ENCODE measurements at places on chromosomes 16 and 17.
A peak's percentile ranks its signal among the peaks of the same experiment; 100 is the strongest.

GRCh38 chr17:61002316-61002736, 324.7 kb downstream of the BCAS3 start:
- DNase-seq = no peak

DNA sequence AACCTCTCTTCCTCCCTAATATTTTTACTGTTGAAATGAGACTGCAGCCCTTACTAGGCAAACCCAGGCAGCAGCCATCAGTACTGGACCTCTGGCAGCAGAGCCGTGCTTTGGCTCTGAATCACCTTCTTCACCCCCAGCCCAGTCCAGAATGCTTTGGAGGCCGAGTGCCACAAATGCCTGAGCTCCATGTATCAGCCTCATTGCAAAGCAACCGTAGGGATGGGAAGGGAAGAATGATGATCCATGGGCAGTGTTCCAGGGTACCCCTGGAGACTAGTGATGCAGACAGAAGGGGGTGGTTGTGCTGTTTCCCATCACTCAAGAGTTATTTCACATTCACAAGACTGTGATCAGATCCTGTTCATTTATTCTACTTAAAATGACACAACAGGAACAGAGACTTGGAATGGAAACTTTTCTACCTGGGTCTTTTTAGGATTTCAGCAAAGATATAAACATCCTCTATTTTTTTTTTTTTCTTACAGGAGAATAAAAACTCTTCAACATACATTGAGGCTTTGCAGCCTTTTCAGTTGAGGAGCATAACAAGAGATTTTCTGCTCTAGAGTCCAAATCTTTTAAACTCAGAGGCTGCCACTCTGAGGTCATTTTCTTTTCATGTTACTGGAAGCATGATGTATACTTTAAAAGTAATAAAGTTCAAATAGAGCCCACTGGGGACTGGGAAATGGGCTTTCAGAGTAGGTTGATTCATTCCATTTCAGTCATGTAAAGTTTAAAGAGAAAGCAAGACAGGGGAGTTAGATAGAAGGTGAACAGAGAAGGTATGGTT, 138.3 kb downstream of the KCNJ2 start:
- DNase-seq = no peak

- no peak for DNase-seq
Measured at GRCh38 chr16:86027373-86028126, 128.6 kb downstream of the IRF8 start.

- no peak for DNase-seq
Measured at GRCh38 chr17:77666462-77666861, 292.0 kb upstream of the TNRC6C start.

- DNase-seq = no peak
Measured at GRCh38 chr17:49442041-49442440, 27.4 kb upstream of the PHB1 start.

- peak; percentile 40 for DNase-seq
Measured at GRCh38 chr17:80104321-80104955, 3.1 kb downstream of the GAA start.

GRCh38 chr16:64826374-64826773, 295.5 kb downstream of the CDH11 start:
- no peak for DNase-seq

DNA sequence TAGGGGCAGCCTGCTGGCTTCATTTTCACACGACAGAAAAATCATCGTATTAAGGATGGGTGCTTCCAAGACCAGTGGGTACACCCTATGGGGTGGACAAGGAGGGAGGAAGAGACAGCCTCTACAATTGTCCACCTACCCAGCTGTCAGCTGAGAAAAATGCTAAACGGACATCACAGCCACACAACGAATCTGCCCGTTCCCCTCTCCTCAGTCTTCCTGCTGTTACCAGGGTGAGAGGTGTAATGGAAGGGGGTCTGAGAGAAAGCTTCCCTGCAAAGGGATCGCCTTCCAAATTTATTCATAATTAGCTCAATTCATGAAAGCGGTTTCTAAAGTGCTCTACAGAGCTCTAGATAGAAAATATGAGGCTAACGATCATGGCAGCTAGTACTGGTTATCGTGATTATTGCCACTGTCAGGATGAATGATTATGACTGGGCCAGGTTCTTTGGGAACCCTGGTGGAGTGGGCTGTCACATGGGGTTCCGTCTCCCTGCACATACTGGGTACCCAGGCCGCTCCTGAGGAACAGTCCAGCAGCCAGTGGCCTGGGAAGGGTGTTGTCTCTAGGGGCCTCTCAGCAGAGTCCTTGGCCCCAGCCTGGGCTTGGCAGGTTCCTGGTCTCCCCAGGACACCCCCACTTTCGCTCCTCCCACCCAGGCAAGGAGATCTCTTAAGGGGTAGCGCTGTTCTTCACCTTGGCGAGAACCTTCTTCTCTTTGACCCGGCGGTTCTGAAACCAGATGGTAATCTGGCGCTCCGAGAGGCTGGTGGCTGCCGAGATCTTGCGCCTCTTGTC, 2.2 kb downstream of the HOXB13 start:
- DNase-seq = no peak

GRCh38 chr17:81339191-81339533, 44.1 kb upstream of the SLC38A10 start:
- DNase-seq = no peak

- DNase-seq = no peak
Measured at GRCh38 chr16:63426275-63426870, 1390.1 kb upstream of the CDH8 start.

GRCh38 chr16:19119564-19119963, 5.8 kb downstream of the ITPRIPL2 start:
- no peak for DNase-seq

DNA sequence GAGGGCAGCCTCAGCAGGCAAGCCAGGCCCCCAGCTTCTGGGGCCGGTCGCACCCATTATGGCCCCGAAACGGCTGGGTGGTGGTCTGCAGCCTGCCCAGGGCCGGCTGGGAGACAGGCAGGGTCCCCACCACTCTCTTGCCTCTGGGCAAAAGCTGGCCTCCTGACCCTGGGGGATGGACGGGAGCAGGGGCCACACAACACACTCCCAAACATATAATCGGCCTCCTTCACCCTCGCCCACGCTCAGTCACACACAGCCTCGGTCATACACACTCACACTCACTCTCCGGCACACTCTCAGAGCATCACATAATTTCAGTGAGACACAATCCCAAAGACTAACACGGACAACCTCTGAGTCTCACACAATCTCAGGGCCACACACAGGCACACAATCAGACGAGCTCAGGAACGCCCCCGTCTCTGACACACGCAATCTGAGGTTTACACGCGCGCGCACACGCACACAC, 589 bp downstream of the PEMT start:
- no peak for DNase-seq

DNA sequence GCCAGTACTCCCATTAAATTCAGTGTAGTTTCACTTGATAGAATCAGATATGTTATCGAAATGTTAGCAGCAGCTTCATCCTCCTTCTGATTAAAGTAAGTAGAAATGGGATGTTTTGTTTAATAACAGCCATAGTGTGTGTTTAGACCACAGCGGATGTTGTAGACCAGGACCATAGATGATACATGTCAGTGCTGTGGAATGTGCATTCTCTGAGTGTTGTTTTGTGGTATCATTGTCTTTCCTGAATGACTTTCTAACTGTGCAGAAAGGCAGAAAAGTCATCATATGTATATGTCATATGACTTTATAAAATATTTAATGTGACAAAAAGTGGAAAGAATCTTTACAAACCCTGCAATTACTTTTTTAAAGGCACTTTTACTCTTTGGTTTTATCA, 55.6 kb downstream of the CYLD start:
- DNase-seq = no peak

GRCh38 chr17:20122254-20122879, 113.2 kb downstream of the SPECC1 start:
- no peak for DNase-seq

- no peak for DNase-seq
Measured at GRCh38 chr16:63876103-63876502, 1245.8 kb downstream of the CDH11 start.

GRCh38 chr17:76956846-76957540, 88.8 kb downstream of the MGAT5B start:
- no peak for DNase-seq

GRCh38 chr16:56961851-56962281, at the start of gene CETP:
Gene CETP, plus strand, starts transcription at chr16:56961950. Its CDS starts 30 bp downstream, at chr16:56961980.
- DNase-seq = no peak

- no peak for DNase-seq
Measured at GRCh38 chr16:52384378-52384777, 162.6 kb downstream of the TOX3 start.

- no peak for DNase-seq
Measured at GRCh38 chr16:49833085-49833484, 22.8 kb downstream of the ZNF423 start.

GRCh38 chr16:77220427-77220826, 21.2 kb downstream of the SYCE1L start:
- DNase-seq = no peak

- DNase-seq = no peak
Measured at GRCh38 chr17:14302091-14302430, 1.2 kb downstream of the HS3ST3B1 start.

DNA sequence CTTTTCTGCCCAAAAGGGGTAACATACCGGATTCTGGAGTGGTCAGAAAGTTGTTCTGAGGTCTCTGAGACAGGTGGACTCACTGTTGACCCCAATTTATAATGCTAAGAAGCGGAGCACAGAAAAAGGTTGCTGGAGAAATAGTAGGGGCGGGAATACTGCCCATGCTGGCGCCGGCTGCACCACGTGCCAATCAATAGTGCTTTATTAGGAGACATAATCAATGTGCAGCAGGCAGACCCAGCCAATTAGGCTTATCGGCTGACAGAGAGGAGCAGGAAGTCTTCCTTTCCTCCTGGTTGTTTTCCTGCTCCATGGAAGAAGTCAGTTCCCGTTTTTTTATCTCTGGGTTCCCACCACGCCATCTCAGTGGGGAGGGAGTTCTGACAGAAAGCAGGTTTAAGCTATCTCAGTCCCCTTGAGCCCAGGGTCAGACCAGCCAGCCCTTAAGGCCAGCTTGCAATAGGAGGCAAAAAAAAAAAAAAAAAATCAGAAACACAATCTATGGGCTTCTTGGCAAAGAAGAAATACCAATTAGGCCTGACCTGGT, 68.2 kb upstream of the IRX6 start:
- DNase-seq = no peak

DNA sequence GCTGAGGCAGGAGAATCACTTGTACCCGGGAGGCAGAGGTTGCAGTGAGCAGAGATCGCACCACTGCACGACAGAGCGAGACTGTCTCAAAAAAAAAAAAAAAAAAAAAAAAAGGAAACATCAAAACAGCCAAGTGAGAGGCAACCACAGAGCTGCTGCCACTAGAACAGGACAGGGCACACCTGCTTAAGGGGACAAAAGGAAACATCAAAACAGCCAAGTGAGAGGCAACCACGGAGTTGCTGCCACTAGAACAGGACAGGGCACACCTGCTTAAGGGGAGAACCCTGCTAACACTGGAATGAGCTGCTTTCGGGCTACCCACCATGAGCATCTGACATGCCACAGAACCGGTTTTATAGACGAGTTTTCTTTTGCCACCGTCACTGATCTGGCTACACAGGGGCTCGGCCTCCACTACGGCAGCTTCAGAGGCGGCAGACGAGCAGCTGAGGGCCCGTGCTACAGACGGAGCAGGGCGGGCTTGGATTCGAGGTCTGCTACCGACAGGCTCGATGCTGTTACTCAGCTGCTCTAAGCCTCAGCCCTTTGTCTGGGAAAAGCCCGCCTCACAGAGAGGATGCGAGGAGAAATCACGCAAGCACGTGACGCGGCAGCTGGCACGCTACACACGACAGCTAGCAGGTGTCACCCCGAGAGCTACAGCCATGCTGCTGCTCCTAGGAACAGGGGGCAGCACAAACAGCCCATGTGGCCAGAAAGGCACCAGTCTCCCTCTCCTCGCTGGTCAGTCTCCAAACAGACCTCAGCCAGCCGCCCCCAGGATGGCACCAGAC, 2.0 kb downstream of the P4HB start:
- no peak for DNase-seq

GRCh38 chr16:9318764-9319163, 227.3 kb downstream of the HAPSTR1 start:
- no peak for DNase-seq

DNA sequence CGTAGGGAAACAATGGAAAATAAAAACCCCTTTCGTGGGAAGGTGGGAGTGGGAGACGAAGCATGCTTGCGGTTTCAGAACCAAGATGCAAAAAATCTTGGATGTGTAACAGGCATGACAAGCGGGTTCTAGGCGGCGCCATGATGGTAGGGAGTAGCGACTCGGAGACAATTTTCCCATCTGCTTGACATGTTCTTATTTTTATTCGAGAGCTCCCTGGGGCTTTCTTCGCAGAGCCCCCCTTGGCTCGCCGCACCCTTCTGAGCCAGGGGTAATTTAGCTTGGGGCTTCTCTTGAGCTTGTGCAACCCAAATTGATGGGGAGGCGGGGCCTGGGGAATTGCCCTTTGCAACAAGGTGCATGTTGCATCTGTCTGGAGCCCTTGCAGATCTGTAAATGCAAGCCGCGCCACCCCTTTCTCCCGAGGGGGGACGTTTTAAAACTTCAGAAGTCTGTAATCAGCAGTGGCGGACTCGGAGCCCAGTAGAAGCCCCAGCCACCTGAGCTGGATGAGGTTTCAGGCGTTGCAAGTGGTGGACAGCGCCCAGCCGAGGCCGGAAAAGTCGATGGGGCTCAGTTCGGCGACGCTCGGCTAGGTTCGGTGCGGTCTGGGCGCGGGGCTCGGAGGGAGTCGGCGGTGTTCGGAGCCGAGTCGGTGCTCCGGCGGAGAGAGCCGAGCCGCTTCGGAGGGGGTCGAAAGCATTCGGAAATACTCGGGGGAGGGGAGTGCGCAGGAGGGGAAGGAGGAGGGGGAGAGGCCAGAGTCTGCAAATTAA, 2.9 kb downstream of the GNAO1 start:
- peak; percentile 87 for DNase-seq

- no peak for DNase-seq
Measured at GRCh38 chr17:17582372-17582771, 9.1 kb downstream of the PEMT start.

- no peak for DNase-seq
Measured at GRCh38 chr17:12826431-12826830, 37.1 kb downstream of the ARHGAP44 start.
